ENCODE measurements at places on chromosomes 1 and 21.

DNA sequence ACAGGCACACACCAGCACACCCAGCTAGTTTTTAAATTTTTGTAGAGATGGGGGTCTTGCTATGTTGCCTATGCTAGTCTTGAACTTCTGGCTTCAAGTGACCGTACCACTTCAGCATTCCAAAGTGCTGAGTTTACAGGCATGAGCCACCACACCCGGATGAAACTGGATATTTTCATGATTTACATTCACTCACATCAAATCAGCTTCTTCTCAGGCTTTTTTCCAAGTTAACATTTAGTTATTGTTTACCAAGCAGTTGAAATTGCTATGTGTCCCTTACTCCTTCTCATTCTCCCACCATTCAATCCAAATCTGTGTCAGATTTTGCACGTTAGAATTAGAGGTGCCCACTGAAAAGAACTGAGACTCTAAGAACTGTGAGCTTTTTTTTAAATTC lies 18.4 kb downstream of the RIT1 start:
- DNase-seq, result no peak

GRCh38 chr21:45631540-45631939 lies 12.0 kb upstream of the PCBP3 start:
- DNase-seq, result no peak

DNA sequence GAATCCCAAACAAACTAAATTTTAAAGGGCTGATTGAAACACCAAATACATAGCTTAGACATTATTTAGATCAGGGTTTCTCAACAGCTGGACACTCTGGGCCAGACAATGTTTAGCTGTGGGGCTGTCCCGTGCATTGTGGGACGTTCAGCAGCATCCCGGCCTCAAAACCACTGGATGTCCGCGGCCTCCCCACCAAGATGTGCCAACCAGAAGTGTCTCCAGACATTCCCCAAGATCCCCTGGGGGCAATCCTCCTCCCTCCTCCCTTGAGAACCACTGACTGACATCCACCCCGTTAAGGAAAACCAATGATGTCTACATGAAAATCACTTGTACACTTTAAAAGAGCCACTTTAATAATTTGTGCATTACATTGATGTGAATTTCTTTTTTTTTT lies 38.4 kb downstream of the CLSTN1 start:
- no peak for DNase-seq

- no peak for DNase-seq
Observed at GRCh38 chr1:243982447-243983018, 68.5 kb upstream of the ZBTB18 start.

GRCh38 chr1:48807554-48808260 lies 31.0 kb upstream of the BEND5 start:
- DNase-seq, result no peak

GRCh38 chr21:37405629-37406028 lies 39.1 kb downstream of the DYRK1A start:
- no peak for DNase-seq

Measured in activated naive CD4-positive, alpha-beta T cell treated with Interleukin-2 at 50 U/mL for 16 hours (primary cell).